ENCODE measurements at places on chromosomes 7 and 10. TPM values are rescaled to one million over a fixed set of nuclear protein-coding genes. Genes with fewer than 3 reads are reported as not detected.

Gene LRRN3
- not detected for total RNA-seq

Gene NRCAM
- 10.9 TPM for total RNA-seq

Gene FGL2
- total RNA-seq = 1.6 TPM

Gene CABCOCO1
- not detected for total RNA-seq

Gene HSPA14
- 10.7 TPM for total RNA-seq

- peak; percentile 21 for ATAC-seq
These were observed 120.7 kb downstream of the PRKAG2 start for GRCh38 chr7:151756076-151756731.

GRCh38 chr10:132055616-132056015, 10.1 kb upstream of the JAKMIP3 start:
- no peak for ATAC-seq

GRCh38 chr10:15784662-15785300, 65.1 kb upstream of the ITGA8 start:
- no peak for ATAC-seq

DNA sequence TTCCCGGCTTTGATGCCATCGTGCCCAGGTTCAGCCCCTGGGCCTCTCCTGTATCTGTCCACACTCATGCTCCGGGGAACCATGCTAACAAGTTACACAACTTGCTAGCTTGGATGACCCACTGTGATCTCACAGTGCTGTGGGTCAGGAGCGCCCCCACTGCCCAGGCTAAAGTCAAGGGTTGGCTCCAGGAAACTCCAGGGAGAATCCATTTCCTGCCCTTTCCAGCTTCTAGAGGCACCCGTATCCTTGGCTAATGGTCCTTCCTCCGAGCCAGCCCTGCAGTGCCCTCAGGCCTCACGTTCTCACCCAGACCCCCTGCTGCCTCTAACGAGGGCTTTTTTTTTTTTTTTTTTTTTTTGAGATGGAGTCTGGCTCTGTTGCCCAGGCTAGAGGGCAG, 19.5 kb downstream of the AMZ1 start:
- no peak for ATAC-seq

- ATAC-seq = no peak
These were observed 667.6 kb upstream of the FOXK1 start for GRCh38 chr7:4014346-4015050.

GRCh38 chr7:70512761-70513160, 619.2 kb upstream of the GALNT17 start:
- no peak for ATAC-seq

DNA sequence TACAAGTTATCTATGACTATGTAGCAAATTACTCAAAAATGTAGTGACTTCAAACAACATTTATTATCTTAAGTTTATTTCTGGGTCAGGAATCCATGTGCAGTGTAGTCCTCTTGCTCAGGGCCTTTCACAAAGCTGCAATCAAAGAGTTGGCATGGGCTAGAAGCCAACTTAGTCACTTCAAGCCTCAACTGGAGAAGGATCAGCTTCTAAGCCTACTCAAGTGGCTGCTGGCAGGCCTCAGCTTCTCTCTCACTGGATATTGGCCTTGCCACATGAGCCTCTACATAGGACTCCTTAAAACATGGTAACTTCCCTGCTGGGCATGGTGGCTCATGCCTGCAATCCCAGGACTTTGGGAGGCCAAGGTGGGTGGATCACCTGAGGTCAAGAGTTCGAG, 5.0 kb upstream of the NFE2L3 start:
- ATAC-seq = peak; percentile 88

DNA sequence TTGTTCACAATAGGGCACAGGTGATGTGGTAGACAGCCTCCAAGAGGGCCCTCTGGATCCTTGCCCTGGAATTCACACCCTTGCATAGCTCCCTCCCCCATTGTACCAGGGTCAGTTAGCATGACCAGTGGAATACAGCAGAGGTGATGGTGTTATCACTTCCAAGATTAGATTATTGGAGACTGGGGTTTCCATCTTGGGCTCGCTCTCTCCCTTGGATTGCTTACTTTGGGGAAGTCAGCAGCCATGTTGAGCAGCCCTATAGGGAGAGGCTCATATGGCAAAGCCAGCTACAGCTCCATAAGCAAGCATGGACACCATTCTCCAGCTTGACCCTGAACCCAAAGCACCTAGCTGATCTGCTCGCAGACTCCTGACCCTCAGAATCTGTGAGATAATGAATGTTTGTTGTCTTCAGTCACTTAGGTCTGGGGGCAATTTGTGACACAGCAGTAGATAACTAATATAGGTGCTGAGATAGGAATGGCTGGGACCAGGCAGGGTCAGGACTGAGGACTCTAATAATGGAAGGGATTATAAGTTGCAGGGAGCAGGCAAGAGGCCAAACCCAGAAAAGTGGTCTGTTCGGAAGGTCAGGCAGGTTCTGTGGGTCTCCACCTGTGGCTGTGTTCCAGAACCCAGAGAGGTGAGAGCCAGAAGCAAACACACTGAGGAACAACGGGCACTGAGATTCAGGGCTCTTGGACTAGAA, 22.9 kb downstream of the TBXAS1 start:
- no peak for ATAC-seq

- peak; percentile 73 for ATAC-seq
These were observed 10.5 kb downstream of the TMEM273 start for GRCh38 chr10:49177391-49178355.

DNA sequence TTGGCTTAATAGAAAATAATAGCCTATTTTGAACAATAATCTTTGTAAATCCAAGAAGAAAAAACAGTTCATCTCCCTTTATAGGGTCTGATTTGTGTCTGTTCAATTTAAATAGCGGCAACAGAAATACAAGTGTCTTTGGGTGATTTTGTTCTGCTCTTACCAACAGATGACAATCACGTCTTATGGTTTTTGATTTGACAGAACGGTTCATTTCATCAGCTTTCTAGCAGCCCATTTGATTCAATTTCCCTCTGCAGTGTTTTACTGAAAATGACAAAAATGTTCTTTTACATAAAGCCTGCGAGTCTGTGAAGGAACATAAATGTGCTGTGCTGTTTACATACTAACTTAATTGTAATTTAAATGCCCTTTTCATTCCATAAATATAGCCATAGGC, 180.5 kb downstream of the MGMT start:
- no peak for ATAC-seq

GRCh38 chr10:103616705-103617601, 123.4 kb downstream of the NEURL1 start:
- no peak for ATAC-seq

DNA sequence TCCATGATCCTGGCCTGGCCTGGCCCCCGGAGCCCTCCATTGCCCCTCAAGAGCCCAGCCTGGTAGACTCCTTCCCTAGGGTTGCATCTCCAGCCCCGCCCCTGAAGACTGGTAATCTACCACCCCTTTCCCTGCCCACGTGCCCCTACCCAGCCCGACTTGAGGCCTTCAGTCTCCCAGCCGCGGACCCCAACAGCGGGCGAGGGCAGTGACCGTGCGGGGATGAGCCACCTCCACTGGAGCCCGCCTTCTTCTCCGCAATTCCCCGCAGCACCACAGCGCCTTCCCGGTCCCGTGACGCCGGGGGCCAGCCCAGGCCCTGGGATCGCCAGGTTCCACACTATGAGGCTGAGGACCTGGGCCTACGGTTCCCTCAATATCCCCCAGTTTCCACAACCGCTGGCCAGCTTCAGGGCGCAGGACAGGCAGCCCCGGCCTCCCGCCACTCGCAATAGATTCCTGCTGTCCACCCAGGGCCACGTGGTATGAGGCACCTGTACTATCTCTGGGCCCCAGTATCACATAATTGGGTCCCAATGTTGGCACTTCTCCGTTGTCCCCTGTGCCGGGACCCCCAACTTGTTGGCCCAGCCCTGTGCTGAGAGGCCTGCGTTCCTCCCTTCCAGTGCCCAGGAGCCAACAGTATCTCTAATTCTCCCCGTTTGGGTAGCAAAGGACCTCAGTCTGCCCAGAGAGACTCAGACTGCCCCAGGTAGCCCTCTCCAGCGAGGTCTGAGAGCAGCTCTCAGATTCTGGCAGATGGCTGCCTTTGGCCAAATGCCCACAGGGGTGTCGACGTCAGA, 1.1 kb upstream of the GPRIN2 start:
- no peak for ATAC-seq

- ATAC-seq = no peak
These were observed 902.4 kb downstream of the LRMDA start for GRCh38 chr10:76333796-76334195.

- ATAC-seq = no peak
These were observed 456.0 kb downstream of the GATA3 start for GRCh38 chr10:8510471-8510870.

DNA sequence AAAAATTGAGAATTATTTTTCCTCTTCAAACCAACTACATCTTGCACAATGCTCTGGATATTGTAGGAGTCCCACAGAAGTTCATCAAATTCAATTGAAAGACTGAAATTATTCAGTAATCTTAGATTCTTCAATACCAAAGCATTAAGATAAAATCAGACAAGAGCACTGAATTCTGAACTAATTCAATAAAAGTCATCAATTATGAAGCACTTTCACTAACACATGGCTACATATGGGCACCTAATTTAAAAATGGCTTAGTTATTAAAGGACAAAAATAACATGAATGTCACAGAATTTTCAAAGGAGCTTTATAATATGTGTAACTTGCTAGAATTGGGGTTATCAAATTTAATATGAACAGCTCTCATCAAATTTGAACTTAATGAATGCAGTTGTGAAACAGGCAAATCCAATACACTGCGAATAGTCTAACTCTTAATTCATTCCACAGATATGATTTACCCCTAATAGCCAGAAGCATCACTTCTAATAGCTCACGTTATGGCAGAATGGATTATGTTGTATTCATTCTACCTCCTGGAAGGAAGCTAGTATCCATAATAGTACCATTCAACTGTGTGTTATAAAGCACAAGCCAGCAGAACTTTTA, 116.8 kb downstream of the GRM8 start:
- ATAC-seq = no peak

- no peak for ATAC-seq
These were observed 100.4 kb upstream of the ARHGAP21 start for GRCh38 chr10:24824124-24824523.

GRCh38 chr7:112404321-112404720, 45.9 kb upstream of the IFRD1 start:
- ATAC-seq = no peak

GRCh38 chr10:95312986-95313495, 22.2 kb upstream of the PDLIM1 start:
- no peak for ATAC-seq

GRCh38 chr7:153473185-153473584, 579.0 kb upstream of the DPP6 start:
- ATAC-seq = no peak

DNA sequence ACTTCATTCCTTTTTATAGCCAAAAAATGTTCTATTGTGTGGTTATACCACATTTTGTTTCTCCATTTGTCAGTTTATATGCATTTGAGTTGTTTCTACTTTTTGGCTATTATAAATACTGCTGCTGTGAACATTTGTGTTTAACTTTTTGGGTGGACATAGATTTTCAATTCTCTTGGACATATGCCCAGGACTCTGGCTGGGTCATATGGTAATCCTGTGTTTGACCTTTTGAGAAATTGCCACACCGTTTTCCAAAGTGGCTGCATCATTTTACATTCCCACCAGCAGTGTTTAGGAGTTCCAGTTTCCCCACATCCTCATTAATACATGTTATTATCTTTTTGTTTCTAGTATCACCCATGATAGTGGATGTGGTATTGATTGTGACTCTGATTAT, 39.4 kb downstream of the CSGALNACT2 start:
- no peak for ATAC-seq

DNA sequence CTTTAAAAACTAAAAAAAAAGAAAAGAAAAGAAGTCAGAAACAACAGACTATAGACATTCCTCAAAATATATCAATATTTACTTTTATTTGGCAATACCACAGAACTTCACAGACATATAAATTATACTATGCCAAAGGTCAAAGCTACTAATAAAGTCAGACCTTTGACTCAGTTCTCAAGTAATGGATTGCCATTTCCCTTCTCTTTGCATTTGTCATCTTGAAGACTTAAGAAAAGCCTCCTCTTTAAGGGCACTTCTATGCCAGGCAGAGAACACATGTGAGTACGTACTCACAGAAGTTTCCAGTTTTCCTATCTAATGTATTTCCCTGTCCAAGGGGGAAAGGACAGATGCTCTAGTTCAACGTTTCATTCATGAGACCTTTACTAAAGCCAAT, 37.6 kb downstream of the TNPO3 start:
- no peak for ATAC-seq
